ENCODE measurements at places on chromosomes 16 and 17. TPM values are rescaled to one million over a fixed set of nuclear protein-coding genes. Genes with fewer than 3 reads are reported as not detected.

Gene MPP2
- total RNA-seq = 1.3 TPM

Gene RUNDC3A
- not detected for total RNA-seq

Gene TMIGD1
- total RNA-seq = not detected

Gene AANAT
- not detected for total RNA-seq

Gene KRTAP3-2
- total RNA-seq = not detected

Gene STRADA
- 22.8 TPM for total RNA-seq

Gene SDR42E1
- total RNA-seq = 0.77 TPM

Gene C16orf92
- total RNA-seq = not detected

Gene HCRT
- total RNA-seq = not detected

Gene SLC16A13
- total RNA-seq = 0.26 TPM

Gene ABCC3
- 34.8 TPM for total RNA-seq

Gene NPIPA3
- 0.77 TPM for total RNA-seq

Gene EPX
- total RNA-seq = not detected

Gene ASPA
- 4.6 TPM for total RNA-seq

Gene KRT27
- total RNA-seq = not detected

Gene INO80E
- total RNA-seq = 16.3 TPM

Gene TMEM238L
- total RNA-seq = not detected

Gene ZNF319
- total RNA-seq = 4.1 TPM

Gene CD7
- under 0.01 TPM for total RNA-seq

Gene GNAO1
- 0.26 TPM for total RNA-seq

Gene RAB34
- total RNA-seq = 174 TPM

Gene SYT17
- total RNA-seq = 0.26 TPM

Gene CSF3
- total RNA-seq = not detected

Gene MT1E
- 251 TPM for total RNA-seq

Measured in fibroblast of lung (primary cell).